ENCODE measurements at places on chromosomes 6 and 20.

DNA sequence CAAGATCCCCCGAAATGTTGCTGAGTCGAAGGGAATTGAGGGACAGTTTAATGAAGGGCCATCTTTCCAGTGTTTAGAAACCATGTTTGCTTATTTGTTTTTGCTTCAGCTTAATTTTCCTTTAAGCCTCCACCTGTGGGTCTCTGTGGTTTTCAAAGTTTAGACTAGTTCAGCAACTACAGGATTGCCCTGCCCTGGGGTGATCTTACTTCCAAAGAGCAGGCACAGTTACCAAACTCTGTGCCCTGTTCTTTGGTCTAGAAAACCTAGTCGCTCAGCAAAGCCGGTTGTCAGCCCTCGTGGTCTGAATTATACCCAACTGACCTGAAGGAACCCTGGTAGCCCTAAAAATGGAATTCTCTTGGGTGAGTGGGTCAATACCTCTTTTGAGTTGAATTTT is 219.2 kb upstream of the GMDS start:
- DNase-seq = no peak

GRCh38 chr6:53868626-53869025 is 73.8 kb downstream of the LRRC1 start:
- no peak for DNase-seq

DNA sequence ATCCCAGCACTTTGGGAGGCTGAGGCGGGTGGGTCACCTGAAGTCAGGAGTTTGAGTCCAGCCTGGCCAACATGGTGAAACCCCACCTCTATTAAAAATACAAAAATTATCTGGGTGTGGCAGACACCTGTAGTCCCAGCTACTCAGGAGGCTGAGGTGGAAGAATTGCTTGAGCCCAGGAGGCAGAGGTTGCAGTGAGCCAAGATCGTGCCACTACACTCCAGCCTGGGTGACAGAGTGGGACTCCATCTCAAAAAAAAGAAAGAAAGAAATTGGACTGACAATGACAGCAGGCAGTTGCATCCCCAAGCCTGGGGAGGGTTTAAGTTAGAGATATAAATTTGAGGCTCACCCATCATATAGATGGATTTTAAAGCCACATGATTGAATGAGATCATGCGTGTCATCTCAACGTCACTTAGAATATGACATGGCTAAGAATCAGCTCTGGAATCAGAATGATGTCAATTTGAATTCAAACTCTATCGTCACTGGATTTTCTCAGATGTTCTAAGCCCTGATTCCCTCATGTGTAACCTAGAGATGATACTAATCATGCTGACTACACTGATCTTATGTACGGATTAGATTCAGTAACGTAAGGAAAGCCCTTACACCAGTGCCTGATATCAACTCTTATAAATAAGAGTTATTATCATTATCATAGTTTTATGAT is 534.0 kb upstream of the JARID2 start:
- no peak for DNase-seq

DNA sequence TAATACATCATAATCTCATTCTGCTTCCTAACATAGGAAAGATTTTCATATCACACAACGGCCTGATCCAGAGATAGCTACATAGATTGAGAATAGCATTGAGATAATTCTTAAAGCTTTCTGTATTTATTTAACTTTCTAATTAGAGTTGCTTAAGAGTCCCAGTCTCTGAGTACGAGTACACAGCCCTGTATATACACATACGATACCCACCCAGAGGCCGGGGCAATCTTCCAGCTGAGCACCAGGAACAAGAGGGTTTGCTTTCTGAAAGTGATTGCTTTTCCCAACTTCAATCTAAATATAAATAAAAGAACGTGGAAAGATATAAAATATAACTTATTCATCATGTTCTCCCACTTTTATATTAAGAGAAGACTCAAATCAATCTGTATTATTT is 313.8 kb downstream of the COL12A1 start:
- no peak for DNase-seq

Data from NCI-H2029 treated with DMSO at 0.1 percent for 48 hours (cell line).